ENCODE measurements at places on chromosomes 16 and 17.

DNA sequence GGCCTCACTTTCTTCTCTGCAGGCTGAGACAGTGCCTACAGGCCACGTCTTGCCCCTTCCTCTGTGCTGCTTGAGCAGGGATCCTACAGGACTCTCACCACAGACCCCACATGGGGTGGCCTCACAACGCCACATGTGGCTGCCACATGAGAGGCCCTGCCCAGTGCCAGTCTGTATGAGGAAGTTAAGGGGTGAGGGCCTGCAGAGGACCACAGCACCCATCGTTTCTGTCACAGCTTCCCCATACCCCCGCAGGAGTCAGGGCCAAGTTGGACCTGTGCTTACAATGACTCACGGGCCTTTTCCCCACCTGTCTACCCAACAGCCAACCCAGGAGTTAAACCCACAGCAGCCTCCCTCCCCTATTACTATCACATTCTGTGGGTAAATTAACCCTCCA, 2.9 kb upstream of the GSDMB start:
- DNase-seq = peak; percentile 57

- no peak for DNase-seq
Observed at GRCh38 chr16:50632927-50633800, 47.9 kb downstream of the SNX20 start.

DNA sequence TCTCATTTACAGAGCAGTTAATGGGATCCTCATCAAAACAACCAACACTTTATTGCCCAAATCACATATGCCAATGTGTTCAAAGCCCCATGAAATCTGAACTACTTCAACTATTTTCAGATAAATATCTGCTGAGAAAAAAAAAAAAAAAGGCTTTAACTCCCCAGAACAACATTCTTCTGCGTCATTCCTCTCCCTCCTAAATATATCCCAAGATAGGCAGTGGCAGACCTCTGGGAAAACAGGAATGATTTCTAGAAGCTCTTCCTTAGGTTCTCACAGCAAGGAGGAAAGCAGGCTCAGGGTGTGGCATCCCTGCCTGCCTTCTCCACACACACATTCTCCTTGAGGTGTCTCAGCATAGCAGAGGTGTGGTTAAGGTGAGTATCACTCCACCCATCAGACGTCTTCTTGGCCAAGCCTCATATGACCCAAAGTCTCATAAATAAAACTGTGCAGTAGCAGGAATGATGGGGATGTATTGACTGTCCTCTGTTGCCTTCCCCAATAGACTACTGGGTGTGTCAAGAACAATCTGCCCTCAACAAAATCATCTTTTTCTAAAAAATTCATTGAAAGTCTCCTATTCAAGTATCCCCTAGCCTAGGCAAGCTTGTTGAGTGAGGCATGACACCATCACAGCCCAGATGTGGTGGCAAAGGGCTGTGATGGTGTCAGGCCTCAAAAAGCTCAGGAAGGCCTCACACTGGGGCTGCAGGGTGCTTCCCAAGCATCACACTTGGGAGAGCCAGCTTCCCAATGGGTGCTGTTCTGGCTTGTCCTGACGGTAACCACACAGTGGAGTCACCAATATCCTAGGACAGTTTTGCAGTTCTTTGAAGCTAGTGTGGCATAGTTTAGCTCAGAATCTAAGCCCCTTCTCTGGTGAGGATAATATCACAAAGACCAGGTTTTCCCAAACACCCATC, 135.4 kb upstream of the SOX9 start:
- no peak for DNase-seq

- DNase-seq = no peak
Observed at GRCh38 chr16:73149334-73149733, 101.4 kb upstream of the ZFHX3 start.

- no peak for DNase-seq
Observed at GRCh38 chr16:80459331-80459777, 81.4 kb upstream of the DYNLRB2 start.

GRCh38 chr16:30383521-30383920, 1.2 kb upstream of the SEPTIN1 start:
- no peak for DNase-seq

GRCh38 chr17:75844530-75845057, 390 bp upstream of the UNC13D start:
- peak; percentile 56 for DNase-seq

DNA sequence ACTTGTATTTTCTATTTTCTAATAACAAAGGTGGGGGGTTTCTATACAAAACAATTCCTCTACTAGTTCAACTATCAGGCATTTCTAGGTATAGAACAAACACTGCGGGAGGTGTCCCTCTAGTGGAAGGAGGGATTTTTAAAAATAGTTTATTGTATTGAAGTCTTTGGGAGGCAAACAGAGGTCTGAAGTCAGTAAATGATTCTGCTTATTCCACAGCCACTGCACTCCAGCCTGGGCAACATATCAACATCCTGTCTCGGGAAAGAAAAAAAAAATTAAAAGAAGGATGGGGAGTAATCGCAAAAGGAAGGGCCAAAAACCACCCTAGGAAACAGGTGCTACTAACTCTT, 648 bp upstream of the ERCC4 start:
- DNase-seq = no peak

GRCh38 chr16:30121741-30122571, 1.1 kb downstream of the MAPK3 start:
- no peak for DNase-seq

DNA sequence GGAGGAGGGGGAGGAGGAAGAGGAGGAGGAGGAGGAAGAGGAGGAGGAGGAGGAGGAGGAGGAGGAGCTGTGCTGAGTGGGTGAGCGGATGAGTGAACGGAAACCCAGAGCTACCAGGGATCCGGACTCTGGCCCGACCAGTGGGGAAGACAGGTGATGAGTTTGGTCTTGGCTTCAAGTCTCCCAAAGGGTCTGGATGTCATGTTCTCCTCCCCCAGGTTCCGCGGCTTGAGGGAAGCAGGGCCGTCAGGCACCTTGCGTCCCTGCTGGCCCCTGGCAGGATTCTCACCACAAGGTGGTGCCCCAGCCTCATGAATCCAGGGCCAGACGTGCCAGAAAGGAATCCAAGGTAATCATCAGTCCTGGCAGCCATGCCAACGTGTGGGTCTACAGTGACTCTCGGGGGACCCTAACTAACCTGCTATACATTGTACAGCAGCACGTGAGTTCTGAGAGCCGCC, 13.5 kb upstream of the ABAT start:
- DNase-seq = peak; percentile 70

DNA sequence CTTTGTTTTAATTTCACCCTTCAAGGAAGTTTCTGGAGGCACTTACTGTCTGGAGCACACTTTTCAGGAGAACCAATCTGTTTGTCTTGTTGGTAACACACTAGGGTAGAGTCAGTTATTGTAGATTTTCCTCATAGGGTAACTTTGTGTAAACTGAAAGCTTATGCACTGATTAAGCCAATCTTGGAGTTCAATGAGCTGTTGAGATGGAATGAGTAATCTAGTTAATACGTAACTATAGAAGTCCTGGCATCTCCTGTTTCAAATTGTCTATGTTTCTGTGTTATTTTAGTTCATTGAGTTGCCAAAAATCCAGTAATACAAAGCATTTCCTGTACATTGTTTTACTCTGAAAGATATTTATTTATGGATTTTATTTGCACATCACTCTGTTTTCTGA, 111.6 kb upstream of the HAS3 start:
- DNase-seq = no peak

GRCh38 chr16:24114876-24115275, 141.3 kb upstream of the CACNG3 start:
- DNase-seq = no peak

GRCh38 chr17:7311110-7311705, 3.8 kb downstream of the EIF5A start:
- DNase-seq = no peak

- no peak for DNase-seq
Observed at GRCh38 chr17:49523706-49524472, 28.8 kb downstream of the NGFR start.

GRCh38 chr16:90050969-90051368, 26.2 kb downstream of the PRDM7 start:
- DNase-seq = no peak

GRCh38 chr16:13060932-13061331, 159.5 kb downstream of the SHISA9 start:
- DNase-seq = no peak

DNA sequence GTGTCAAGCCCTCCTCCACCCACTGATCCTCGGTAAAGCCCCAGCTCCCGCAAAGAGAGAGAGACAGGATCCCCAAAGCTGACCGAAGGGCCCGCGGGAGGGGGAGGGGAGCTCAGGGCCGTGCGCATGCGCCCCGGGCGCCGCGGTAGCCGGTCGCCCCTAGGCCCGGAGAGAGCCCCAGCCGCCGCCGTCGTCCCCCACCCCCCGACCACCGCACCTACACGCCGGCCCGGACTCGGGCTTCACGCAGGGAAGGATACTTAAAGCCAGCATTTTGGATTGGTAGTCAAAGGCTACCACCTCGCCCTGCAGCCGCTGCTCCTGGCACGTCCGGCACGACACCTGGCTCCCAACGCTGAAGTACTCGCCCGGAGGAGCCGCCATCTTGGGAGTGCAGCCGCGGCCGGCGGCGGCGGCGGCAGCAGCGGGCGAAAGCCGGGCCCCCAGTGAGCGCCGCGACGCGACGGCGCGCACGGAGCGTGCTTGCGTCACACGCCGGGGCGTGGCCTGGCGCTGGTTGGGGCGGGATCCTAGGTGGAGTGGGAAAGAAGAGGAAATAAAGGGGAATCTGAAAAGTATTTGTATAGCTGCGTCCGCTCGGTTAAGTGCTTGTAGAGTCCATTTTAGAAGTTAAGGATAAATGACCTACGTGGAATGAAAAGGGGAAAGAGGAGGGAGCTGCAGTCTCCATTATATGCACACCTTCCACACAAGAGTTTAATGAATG, at the start of gene LSM12:
Gene LSM12, minus strand, starts transcription at position 468 of the 727 bp plus-strand sequence. Its CDS starts 84 bp downstream, at position 384.
- peak; percentile 92 for DNase-seq

GRCh38 chr16:74832228-74832627, 57.6 kb upstream of the FA2H start:
- DNase-seq = no peak

DNA sequence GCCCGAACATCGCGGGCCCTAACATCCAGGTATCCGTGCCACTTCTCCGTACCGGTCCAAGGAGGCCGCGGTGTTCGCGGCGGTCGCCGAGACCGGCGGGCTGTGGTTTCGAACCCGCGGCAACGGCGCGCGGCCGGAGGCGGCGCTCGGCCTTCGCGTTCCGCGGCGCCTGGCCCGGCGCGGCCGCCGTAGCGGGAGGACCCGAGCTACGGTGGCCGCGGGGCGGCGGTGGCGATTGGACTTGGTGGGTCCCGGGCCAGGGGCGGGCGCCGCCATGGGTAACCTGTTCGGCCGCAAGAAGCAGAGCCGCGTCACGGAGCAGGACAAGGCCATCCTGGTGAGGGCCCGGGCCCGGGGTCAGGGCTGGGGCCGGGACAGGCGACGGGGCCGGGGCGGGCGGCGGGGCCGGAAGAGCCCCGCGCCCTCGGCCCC, at the start of gene CHMP6:
Gene CHMP6, plus strand, starts transcription at position 197 of the 432 bp plus-strand sequence. Its CDS starts 78 bp downstream, at position 275.
- peak; percentile 82 for DNase-seq

GRCh38 chr16:17463335-17463734, 7.4 kb downstream of the XYLT1 start:
- no peak for DNase-seq

- DNase-seq = no peak
Observed at GRCh38 chr17:32161029-32161428, 18.7 kb downstream of the RHOT1 start.

- DNase-seq = no peak
Observed at GRCh38 chr17:81110488-81111040, 54.7 kb upstream of the PVALEF start.

DNA sequence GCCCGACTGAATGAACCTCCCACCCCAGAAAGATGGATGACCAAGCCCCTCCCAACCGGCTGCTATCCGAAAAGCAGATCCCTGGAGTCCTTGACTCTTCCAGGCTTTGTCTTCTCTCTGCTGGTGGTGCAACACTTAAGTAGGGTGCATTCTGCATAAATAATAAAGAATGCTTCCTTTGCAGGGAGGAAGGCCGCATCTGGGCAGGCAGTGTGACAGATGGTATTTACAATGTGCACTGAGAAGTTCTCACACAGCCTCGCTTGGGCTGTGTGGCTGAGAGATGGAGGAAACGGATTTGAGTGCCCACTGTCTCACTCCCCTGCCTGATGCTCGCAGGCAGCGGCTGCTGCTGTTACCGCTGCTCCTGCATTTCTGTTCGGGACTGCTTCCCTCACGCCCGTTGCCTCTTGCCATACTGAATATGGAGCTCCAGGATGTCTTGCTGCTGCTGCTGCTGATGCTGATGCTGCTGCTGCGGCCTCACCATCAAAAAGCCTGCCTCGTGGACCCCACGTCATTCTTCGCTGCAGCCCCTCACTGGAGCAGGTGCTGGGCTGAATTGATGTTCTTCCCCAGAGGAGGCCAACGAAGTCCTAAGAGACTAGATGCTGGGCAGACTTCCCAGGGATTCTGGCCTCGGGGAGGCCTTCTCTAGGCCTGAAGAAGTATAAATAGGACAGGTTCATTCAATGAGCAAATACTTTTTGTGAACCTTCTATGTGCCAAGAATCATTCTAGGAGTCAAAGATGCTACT, 7.1 kb upstream of the RHBDL3 start:
- DNase-seq = no peak

DNA sequence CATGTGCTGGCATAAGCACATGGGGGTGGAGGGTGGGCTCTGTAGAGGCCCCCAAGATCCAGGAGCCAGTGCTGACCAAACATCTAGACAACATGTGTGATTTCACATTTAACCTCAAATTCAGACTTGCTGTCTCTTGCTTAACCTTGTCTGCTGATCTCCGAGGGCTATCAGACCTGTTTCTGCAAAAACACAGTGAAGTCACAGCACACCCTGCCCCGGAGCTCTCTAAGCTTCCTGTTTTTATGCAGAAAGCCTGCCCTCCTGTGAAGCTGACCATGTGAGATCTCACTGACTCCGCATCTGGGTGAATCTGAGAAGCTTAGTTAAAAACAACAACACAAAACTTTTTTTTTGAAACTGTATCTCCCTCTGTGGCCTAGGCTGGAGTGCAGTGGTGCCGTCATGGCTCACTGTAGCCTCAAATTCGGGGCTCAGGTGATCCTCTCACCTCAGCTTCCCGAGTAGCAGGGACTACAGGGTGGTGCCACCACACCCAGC, 6.6 kb upstream of the DPEP2 start:
- no peak for DNase-seq

DNA sequence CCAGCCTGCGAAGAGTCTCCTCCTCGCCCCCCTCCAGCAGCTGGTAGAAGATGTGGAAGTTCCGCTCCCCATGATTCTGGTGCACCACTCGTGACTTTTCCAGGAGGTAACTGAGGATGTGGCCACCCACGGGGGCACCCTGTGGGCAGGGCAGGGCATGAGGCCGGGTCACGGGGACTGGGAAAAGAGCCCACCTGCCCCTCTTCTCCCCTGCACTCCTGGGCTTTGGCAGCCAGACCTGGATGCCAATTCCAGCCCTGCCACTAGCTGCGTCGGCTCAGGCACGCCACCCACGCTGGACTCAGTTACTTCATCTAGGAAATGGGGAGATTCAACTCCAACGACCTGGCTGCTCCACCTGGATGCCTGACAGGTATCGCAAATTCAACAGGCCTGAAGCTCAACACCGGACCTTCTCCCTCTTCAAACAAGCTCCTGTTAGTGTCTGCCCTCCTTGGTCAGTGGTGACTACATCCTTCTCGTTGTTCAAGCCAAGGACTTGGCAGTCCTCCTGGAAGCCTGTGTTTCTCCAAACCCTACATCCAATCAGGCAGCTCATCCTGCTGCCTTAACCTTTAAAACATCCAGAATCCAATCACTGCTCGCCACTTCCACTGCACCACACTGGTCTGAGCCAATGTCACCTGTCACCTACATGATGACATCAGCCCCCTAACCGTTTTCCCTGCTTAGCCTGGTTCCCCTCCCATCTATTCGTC, 11.6 kb downstream of the MYO1C start:
- no peak for DNase-seq
